ENCODE measurements at places on chromosomes 7 and 10.

- no peak for DNase-seq
These were observed 614.0 kb upstream of the AUTS2 start for GRCh38 chr7:68984306-68984705.

DNA sequence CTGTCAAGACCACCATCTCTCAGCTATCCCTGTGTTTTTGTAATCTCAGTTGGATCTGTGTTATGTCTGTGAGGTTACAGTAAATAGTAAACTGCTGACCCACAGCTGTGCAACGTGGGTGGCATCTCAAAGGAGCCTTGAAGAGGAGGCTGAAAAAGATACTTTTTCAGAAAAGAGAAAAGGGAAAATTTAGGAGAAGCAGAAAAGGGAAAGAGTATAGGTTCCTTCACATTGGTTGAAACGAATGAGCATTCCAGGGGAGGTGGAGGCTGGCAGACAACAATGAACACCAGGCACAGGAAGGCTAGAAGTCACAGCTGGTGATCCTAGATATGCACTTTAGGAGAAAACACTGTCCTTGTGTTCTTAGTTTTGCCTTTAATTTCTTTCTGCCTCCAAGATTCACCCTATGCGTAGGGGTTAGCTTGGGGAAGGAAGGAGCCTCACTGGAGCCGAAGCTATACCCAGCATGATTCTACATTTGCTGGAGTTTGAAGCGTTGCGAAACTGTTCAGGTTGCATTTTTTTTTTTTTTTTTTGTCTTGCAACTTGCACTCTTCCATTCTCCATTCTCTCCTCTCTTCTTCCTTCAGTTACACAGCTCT, 18.3 kb downstream of the CPED1 start:
- DNase-seq: no peak

DNA sequence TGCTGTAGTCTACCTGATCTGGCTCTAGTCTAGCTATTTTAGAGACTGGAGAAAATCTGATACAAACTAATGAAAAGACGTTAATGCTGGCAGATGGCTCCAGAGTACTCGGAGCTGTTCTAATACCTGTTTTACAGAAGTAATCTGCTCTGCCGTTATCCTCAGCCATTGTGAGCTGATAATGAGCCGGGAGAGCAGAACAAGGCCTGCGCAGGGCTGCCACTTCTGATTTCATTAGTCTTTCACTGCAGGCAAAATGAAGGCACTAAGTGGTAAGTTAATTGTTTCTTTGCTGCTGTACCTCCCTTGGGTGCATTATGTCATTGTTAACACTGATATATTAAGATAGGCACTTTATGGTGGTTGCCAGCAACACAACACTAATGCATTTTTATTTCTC, 456.4 kb upstream of the PFKP start:
- DNase-seq: no peak

DNA sequence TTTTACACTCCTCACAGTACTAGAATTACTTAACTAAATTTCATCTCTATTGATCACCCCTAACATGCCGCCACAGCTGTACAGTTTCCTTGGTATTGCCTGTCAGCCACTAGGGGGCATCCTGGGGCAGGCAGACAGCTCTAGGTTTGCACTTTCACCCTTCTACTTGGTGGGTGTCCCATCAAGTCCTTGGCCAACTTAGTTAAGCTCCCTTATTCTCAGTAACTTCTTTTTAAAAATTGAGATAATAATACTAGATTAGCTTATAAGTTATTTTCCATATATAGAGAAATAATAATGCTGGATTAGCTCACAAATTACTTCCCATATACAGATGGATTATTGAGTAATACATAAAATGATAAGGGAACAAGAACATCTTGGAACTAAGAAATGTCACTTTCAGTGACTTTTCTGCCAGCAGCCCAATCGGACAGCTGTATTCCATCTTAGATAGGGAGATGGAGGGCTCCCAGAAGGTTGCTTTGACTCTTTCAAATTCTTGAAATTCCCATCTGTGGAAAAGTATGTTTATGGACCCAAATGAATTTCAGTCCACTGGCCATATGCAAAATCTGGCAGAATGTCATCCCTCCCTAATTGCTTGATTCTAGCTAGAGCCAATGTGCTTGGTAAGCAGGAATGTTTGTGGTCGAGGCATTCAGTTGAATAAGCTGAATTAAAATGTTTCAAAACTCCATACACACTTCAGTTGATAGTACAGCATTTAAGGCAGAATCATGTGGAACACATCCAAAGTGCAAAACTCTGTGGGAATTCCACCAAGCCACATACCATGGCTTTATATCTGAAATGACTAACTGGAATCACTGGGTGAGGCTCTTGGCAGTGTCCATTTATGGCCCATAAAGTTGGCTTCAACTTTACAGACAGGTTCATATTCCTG, 309.7 kb downstream of the CSTF2T start:
- peak; percentile 54 for DNase-seq

DNA sequence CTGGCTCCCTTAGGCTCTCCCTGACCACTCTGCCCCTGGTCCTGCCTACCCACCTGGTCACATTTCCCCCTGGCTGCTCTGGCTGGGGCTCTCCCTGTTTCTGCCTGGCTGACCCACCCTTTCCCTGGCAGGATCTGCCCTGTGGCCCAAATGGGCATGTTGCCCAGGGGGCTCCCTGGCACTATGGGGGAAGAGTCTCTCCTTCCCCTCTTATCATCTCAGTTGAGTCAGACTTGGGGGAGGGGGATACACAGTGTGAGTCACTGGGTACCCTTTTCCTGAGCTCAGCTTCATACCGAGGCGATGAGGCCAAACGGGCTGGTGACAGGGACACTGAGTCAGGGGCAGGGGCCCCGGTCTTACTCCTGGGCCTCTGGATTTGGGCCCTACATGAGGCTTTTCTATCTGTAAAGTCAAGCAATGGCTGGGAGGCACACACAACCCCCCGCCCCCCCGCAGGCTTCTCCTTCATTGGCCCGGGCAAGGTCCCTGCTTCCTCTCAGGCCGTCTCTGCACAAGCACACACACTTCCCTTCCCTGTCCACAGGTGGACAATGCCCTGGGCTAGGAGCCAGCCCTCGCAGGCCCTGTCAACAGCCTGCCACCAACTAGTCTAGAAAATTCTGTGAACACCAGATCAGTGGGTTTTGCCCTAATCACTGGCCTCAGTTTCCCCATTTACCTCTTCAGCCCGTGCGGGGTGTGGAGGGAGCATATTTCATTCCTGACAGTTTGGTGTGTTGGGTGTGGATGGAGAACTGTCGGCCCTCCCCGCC, 627 bp upstream of the FLNC start:
- no peak for DNase-seq

DNA sequence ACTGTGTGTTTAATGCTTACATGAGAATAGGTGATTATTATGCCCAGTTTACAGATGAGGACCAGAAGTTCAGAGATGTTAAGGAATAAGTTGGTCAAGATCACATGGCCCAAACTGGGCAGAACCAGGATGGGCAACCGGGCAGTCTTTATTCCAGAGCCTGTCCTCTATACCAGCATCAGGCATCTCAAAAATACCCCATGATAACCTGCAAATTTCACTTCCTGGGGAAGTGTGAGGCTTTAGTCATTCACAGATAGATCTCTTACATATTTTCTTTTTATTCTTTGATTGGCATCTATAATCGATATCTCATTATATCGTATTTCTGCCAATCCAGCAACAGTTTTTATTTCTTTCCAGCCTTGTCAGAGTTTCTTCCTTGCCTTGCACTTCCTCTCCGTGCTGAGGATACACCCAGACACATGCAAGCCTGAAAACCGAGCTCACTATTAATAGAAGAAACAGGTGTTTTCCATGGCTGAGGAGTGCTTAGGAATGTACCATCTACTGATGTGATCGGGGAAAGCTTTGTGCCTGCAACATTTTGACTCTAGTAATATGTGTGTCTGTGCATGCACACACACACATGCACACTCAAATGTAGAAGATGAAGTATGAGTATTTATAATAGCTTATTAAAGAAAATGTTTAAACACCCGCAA, 82.4 kb downstream of the CREM start:
- no peak for DNase-seq

DNA sequence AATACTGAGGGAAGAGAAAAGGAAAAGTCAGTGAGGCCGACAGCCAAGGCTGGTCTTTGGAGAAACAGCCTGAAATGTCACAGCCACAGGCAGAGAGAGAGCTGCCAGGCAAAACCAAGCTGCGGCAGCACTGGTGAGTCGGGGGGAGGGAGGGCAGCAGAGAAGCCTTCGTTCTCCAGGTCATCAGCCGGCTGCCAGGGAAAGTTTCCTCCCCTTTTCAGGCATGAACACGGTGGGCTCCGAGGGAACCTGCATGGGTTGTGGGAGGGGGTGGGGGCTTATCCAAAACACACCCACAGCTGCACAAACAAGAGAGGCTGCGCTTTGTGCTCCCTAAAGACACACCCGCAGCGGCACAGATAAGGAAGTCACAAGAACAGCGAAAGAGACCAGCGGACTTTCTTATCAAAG, 62.3 kb upstream of the NKX6-2 start:
- no peak for DNase-seq

- DNase-seq: no peak
These were observed 11.8 kb upstream of the MAP3K8 start for GRCh38 chr10:30422151-30422695.

DNA sequence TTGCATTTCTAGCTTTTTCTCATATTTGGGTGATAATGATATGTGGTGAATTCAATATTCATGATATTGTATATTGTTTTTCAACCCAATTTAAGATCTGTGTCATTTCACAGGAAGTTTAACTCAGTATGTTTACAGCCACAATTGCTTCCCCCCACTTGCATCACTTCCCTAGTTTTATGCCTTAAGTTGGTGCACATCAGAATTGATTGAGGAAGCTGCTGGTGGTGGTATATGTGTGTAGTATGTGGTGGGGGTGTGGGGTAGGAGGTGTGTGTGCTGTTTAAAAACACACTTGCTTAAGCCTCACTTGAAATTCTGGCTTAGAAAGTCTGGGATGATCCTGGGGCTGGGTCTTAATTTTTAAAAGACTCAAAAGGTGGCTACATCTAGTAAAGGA, 245.1 kb upstream of the AOAH start:
- no peak for DNase-seq

GRCh38 chr10:14247377-14248116, 83.2 kb downstream of the FRMD4A start:
- no peak for DNase-seq

GRCh38 chr10:45377321-45377720, 3.3 kb downstream of the ALOX5 start:
- no peak for DNase-seq

DNA sequence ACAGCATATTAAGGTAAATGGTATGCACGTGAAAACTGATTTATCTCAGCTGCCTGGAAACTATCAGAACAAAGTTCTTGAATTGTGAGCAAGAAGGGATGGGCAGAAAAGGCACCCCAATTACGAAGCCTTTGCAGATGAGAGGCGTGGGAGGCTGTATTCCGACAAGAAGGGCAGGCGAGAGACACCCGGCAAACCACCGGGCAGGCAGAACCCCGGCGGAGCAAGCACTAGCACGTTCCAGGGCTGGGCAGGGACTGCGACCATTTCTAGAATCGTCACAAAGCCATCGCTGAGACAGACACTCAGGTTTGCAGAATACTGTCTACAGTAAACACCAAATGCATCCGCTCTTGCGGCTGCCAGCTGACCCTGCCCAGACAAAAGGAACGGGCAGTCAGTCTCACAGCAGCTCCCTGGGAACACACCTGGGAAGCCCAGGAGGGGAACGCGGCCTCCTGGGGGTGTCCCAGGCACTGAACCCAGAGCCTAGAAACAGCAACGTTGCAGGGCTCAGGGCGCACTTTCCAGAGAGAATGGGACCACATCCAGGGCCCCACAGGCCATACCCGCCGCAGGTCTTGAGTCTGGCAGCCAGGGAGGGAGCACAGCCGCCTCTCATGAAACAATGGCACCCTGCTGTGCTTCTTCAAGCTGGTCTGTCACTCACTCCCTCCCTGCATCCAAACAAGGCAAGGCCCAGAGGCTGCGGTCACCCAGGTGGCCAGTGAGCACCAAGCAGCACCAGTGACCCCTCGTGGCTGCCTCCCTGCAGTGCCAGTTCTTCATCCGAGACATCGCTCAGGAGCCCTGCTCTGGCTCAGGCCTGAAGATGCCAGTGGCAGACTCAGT, 261.9 kb downstream of the PTPRN2 start:
- DNase-seq: no peak

DNA sequence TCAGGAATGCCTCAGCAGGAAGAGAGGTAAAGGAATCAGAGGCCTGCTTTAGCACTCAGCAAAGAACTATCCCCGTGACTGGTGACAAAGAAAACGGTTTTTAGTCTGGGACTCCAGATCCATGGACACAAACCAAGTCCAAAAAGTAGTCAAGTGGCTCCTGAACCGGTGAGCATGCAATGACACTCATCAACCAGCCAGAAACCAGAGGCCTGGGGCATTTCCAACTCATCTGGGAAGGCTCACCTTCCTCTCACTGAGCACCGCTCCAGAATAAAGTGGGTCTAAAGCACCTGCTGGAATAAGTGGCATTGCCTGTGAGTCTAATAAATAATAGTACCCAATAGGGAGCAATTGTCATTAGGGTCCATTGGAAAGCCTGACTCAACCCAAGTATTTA, 17.9 kb upstream of the UCN3 start:
- DNase-seq: no peak

DNA sequence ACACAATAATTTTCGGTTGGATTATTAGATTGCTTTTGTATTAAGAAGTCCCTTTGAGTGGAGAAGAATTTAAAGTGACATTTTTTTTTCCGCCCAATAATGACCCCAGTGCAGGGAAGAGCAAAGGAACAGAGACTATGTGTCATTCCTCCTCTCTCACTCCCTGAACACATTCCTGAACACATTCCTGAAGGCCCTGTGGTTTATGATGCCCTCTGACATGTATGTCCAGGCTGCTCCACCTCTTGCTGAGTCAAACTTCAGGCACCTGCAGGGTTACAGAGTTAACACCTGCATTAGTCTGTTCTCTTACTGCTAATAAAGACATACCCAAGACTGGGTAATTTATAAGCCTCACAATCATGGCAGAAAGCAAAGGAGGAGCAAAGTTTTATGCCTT, 704.0 kb upstream of the LRRN3 start:
- no peak for DNase-seq

DNA sequence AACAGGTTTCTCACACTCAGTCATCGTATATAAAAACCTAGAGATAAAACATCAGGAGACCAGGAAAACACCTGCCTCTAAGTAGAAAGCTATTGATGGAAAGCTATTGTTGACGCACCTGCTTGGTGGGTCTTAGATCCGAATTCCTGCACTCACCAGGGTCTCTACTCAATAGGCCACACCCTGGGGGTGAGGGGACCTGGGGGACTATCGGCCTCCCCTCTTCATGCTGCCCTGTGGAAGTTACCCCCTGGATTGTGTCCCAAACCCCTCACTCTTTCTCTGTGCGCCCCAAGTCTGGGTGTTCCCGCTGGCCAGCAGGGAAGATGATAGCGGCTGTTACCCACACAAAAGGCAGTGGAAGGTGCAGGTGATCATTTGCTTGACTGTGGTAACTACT, 313.0 kb downstream of the WDR37 start:
- DNase-seq: no peak
